ENCODE measurements at places on chromosomes 11 and 22. TPM values are rescaled to one million over a fixed set of nuclear protein-coding genes. Genes with fewer than 3 reads are reported as not detected.

TCN1 gene
- 0.28 TPM for polyA plus RNA-seq

TRPM5 gene
- polyA plus RNA-seq = 0.23 TPM

IGLL5 gene
- polyA plus RNA-seq = 0.45 TPM

IGSF9B gene
- polyA plus RNA-seq = 1.9 TPM

OR4A16 gene
- polyA plus RNA-seq = not detected

INS gene
- polyA plus RNA-seq = not detected

TRIM44 gene
- 67.9 TPM for polyA plus RNA-seq

ART1 gene
- not detected for polyA plus RNA-seq

TENM4 gene
- 3.7 TPM for polyA plus RNA-seq

MYO18B gene
- polyA plus RNA-seq = 0.14 TPM

DNA sequence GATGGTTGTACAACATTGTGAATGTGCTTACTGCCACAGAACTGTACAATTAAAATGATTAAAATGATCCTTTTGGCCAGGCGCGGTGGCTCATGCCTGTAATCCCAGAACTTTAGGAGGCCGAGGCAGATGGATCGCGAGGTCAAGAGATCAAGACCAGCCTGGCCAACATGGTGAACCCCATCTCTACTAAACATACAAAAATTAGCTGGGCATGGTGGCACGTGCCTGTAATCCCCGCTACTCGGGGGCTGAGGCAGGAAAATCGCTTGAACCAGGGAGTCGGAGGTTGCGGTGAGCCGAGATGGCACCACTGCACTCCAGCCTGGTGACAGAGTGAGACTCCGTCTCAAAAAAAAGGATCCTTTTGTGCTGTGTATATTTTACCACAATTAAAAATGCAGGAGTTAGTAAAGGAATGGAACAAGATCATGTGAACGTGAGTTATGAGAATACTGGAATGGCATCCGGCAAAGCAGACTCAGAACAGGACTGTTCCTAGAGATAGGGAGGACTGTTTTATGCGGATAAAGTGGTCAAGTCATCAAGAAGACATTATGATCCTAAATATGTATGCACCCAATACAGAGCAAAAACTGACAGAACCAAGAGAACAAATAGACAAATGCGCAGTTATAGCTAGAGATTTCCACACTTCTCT, 58.0 kb upstream of the CLDN5 start:
- DNase-seq = no peak

- no peak for DNase-seq
These were observed 43.9 kb downstream of the ADM start for GRCh38 chr11:10348650-10349280.

DNA sequence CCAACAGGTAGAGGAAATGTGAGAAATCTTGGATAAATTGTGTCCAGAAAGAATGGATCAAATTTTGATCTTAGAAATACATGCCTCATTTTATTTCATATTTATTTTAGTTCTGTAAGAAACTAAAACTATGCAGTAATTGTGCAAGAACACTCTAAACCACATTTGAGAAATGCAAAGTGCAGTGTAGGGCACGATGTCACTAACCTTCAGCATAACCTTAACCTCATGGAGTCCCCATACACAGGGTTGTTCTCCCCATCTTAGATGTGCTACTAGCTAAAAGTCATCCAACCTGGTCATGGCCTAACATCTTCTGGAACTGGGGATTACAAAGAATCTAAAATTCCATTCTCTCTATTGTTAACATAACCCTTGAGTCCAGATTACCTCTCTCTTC, 48.4 kb upstream of the ARHGAP42 start:
- DNase-seq = no peak

DNA sequence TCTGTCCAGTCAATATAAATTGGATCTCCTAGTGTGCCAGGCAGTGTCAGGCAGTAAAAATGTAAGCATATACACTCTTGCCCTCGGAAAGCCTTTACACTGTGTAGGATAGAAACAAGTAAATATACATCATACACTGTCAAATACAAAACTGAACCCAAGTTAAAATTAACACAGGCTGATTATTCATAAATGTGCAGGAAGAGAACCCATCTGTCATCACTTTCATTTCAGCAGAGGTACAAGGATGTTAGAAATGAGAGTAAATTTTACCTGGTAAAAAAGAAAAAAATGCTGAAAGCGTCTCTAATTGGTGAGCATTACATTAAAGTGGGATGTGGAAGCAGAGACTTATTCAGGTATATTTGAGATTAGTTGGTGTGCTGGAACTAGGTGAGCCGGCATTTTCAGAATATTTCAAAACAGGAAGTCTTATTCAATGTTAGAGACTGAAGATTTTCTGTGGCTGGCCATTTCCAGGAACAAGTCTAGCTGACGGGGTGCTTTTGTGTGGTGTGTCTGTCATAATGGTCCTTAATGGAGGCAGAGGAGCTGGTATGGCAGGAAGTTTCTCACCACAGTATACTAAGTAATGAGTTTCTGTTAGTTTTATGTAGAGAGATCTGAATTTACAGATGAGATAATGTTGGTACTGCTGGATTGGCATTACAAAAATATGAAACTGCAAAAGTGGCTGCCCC, 192.6 kb downstream of the CASP12 start:
- DNase-seq = no peak

- DNase-seq = no peak
These were observed 339.8 kb downstream of the KCNA4 start for GRCh38 chr11:29676993-29677392.

GRCh38 chr11:23563591-23563990, 703.3 kb upstream of the CCDC179 start:
- no peak for DNase-seq

DNA sequence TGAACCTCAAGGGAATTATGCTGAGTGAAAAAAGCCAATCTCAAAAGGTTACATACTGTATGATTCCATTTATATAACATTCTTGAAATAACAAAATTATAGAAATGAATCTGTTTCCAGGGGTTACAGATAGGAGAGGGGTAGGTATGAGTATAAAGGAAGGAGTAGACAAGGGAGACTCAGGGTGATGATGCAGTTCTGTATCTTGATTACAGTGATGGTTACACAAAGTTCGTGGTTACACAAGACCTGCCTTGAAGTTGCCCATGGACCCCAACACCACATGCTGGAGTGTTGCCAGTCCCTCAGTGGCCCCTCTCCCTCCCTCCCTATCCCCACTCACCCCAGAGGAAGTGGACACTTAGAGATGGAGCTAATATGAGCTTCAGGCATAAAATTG, 20.3 kb downstream of the STK33 start:
- DNase-seq = no peak

DNA sequence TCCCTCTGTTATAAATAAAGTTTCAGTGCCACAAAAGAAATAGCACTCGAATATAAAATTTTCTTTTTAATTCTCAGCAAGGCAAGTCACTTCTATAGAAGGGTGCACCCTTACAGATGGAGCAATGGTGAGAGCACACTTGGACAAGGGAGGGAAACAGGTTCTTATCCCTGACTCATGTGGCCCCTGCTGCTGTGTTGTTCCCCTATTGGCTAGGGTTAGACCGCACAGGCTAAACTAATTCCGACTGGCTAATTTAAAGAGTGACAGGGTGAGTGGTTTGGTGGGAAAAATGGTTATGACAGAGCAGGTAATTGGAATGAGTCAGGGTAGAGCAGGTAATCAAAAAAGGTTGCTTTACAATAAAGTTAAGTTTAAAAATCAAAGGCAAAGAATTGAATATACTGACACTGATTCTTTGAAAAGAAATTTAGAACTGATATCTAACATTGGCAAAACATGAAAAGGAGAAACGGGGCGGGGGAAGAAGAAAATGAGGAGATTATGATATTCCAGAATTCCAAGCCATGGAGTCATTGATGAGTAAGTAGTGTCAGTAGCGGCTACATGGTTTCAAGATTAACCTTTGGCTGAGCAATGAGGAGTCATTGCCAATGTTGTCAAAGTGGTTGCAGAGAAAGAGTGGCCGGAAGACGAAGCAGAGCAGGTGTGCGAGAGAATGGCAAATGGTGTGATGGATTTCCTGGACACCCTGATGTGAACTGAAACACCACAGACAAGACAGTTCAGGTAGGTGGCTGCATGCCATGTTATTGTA, 48.4 kb upstream of the MRGPRX1 start:
- DNase-seq = no peak

DNA sequence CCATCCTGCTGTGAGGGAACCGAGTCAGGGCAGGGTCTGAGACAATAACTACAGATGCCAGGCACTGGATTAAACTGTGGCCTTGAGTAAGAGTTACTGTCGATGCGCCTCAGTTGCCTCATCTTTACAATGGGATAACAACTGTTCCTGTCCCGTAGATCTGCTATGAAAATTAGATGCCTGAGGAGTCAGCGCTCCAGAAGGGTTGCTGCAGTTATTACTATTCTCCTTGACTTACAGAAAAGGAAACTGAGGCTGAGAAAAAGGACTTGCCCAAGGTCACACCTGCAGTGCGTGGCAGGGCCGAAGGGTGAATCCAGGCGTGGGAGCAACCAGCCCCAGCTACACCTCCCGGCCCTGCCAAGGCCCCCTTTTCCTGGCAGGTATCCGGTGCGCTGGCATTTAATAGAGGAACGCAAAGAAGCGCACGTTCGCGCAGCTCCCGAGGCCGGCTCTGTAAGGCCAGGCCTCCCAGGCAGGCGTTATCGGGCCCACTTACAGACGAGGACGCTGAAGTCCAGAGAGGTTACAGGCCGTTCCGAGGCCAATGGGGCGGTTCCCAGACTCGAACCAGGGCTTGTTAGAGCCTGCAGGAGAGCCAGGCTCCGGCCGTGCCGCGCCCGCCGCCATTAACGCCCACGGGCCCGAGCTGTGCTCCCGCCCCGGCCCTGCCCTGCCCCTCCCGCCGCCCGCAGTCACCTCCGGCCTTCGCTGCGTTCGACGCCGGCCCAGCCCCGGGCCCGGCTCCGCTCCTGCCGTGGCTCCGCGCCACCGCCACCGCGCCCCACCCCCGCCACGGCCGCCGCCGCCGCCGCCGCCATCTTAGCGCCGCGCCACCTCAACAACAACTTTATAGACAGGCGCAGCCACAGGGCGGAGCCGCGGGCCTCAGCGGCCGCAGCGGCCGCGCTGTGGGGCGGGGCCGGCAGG, at the start of gene C11orf68:
Gene C11orf68 (minus strand): TSS at position 852 of the 930 bp plus-strand sequence. CDS start 31 bp downstream, at position 821.
- DNase-seq = peak; percentile 32

DNA sequence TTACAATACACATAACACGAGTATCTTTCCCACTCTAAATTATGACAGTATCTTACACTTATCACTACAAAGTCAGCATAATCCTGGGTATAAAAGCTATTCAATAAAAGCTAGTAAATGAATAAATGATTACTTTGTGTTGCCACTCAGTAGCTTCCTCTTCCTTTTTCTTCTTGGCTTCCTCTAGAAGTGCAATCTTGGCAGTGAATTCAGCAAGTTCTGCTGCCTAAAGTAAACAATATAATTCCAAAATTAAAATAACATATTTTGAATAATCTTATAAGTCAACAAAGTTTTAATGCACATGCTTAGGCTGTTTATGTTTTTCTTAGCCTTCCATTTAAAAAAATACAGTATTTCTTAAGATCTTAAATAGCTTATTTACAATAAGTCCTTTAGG, 60.4 kb downstream of the RDX start:
- DNase-seq = no peak
